Astrocyte of the cerebellum (primary cell): ENCODE measurements at places on chromosomes 7 and 10.
A peak's percentile ranks its signal among the peaks of the same experiment; 100 is the strongest.

DNA sequence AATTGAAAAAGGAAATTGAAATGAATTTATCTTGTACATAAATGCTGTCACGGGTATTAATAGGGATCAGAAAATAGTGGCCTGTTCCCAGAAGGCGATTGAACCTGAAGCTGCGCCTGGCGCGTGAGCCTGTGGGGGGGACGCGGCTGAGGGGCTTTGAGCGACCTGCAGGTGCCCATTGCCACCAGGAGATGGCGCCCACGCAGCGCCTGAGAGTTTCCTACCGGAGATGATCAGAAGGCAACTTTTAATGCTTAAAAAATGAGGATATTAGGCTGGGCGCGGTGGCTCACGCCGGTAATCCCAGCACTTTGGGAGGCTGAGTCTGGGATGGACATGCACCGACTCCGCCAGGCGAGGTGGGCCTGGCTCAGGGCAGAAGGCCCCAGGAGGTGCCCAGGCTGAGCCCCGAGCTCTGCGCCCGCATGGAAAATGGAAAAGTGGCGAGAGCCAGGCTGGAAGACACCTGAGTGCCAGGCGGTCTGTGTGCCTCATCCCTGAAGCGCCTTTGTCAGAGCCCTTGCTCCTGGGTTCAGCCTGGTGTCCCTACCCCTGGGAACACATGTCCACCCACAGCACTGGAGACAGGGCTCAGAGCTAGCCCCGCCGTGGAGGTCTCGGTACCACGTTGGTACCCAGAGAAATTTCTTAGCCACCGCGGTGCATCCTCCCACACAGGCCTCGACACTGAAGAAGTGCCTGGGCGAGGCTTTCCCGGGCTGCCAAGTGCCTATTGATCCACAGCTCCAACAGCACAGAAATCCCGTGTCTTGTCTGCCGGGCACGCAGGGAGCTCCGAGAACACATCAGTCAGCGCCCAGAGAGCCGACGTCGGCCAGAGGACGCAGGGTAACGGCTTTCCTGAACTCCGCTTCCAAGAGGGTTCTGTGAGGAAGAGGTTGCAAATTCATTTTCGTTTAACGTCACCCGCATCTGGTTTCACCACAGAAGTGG is 117.4 kb downstream of the INPP5A start:
- peak; percentile 33 for DNase-seq

- no peak for DNase-seq
Observed at GRCh38 chr7:141748396-141748795, 10.2 kb downstream of the SSBP1 start.

- no peak for DNase-seq
Observed at GRCh38 chr10:7493996-7494395, 83.2 kb upstream of the SFMBT2 start.

DNA sequence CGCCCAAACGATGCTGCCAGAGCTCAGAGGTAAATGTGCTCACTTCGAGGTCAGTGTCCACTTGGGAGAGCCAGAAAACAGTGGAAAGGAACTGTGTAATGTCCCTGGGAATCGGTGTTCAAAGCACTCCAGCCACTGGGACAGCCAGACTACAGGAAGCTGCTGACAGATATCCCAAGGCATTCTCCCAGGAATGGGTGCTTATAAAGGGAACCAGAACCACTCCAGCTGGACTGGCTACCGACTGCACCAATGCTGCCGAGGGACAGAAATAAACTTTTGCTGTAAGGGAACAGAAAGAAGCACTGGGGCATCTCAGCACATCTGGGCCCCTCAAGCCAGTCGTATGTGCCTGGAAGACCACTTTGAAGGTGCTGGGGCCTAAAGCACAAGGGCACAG is 76.7 kb downstream of the ATXN7L1 start:
- no peak for DNase-seq

GRCh38 chr10:5924889-5925288 is 34.8 kb downstream of the FBH1 start:
- no peak for DNase-seq

DNA sequence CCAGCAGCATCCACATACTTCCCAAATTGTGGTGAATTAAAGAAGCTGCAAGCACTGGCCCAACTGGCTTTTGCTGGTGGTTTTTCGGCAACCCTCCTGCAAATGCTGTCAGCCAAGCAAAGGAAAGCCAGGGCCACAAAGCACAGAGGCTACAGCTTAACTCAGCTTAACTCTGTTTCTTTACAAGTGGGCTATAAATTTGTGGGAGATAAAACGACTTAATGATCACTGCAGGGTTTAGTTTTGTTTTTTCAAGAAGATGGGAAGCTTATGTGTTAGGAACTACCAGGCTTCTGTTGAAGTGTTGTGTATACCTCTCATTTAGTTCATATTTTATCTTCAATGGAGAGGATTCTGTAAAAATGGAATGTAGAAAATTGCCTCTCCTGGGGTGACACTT is 110.6 kb downstream of the TACC2 start:
- DNase-seq = no peak

- no peak for DNase-seq
Observed at GRCh38 chr7:46633200-46633599, 712.1 kb upstream of the IGFBP3 start.

DNA sequence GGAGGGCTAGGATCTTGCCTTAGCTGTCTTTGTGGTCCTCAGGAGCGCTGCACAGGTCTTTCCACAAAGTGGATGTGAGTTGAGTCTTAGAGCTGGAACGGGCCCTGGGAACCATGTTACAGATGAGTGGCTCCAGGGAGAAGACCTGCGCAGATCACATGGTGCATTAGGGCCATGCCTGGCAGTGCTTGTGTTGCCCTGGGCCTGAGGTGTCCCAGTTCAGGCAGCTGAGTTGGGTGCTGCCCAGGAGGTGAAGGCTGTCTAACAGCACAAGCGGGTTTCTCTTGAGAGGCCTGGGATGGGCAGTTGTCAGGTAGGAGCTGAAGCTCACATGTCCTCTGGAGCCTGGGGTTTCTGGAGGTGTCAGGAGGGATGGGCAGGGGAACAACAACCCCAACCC is 33.7 kb upstream of the ANKRD2 start:
- DNase-seq = no peak

DNA sequence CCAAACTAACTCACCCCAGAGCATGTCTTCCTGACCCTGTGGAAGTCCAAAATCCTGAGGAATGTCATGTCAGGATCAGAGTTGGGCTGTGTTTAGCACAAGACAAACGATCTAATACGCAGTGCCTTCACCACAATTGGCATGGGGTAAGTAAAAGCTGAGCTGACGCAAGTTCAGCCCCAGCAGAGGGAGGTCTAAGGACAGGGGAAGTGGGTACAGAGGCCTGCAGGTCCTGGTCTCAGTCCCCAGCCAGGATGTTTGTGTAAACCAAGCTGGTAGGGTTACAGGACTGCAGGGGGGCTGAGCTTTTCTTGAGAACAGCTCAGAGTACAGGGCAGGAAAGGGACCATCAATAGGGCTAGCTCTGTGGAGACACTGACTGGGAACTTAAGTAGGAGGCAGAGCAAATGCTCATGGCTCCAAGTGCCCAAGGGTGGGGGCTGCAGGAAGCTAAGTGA is 5.3 kb upstream of the KCNIP2 start:
- no peak for DNase-seq
